ENCODE measurements at places on chromosomes 2 and 18.

DNA sequence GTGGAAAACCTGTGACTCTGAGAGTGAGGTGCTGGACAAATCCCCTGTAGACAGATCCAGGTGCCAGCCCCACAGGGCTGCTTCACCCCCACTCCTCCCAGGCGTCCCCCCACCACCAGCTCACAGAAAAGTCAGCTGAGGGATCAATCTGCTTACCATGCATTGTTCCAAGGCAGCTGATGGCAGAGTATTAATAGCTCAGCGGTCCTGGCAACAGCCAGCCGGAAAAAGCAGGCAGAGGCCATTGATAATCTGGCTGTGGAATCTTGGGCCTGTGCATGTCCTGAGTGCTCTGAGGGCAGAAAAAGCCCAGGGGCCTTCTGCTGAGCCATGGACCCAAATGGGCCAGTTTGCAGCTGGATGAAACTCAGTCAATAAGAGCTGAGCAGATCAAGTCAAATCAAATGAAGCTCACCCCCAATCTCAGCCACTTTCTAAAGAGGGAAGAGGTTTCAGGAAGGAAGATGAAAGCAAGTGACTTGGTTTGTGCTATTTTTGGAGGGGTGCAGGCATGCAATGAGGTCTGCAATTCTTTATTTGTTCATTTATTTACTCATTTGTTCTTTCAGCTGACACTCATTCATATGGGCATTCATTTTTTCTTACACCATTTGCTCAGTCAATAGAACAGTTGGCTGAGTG lies 63.4 kb downstream of the GYPC start:
- no peak for DNase-seq

DNA sequence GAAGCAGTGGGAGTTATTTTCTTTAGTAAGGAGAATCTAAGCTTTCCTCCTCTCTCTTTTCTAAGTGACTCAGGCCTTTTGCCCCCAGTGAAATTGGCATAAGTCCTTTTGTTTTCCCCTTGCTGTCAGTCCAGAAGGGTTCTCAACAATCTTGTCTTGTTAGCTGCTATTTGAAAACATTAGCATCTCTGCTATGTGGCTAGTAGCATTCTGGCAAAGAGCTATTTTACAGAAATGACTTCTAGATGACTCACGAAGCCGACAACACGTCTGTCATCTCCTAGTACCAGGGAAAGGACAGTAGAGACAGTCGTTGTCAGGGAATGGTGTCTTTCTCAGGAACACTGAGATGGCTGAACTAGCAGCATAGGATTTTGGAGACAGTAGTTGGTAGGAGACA lies 14.7 kb downstream of the SMARCAL1 start:
- no peak for DNase-seq

GRCh38 chr2:173968551-173968950 lies 3.4 kb upstream of the SP3 start:
- no peak for DNase-seq

- no peak for DNase-seq
Measured at GRCh38 chr2:223941579-223942277, 3.4 kb downstream of the WDFY1 start.

DNA sequence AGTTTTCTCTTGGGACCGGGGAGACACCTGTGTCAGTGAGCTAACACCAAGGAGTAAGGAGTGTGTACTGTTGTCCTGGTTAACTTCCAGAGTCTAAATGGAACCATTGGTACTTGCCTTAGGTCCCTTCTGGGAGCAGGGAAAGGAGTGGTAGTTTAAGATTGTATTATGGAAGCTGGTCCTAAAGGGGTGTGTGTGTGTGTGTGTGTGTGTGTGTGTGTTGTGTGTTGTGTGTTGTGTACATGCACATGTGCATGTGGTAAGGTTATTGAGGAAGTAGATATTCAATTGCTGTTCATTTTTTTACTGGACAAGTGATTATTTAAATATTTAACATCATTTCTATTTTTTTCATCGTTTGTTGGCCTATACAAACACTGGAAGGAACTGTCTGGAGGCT lies 1.4 kb downstream of the APLF start:
- DNase-seq: no peak

DNA sequence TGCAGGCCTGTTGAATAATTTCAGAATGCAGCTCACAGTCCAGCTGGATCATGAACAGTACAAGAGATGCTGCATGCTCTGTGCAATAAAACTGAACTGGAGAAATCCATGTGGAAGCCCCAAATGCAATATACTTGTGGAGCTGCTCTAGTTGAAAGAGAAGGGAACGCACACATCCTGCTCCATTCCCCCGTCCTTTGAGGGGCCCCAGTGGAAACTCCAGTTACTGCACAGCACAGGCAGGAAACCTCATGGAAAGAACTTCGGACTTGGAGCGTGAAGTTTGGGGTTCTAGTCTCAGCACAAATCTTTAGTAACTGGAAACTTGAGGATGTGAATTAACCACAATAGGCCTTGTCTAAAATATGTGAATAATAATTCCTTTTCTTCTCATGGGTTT lies 73.2 kb downstream of the PLA2R1 start:
- no peak for DNase-seq

DNA sequence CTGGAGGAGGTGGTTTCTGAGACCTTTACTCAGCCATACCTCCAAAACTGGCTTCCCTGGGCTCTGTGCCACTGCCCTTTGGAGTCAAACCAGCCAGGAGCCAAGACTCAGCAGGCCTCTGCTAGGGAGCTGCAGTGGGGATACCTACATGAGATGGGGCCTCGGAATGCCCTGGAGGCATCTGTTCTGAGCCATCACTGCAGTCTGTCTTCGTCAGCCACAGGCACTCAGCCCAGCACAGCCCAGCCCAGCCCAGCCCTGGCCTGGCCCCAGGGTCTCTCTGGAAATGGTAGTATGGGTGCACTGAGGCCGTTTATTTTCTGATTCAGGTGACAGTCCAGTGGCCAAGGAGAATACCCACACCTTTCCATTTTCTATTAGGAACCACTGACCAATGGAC lies 209.8 kb downstream of the CELF4 start:
- DNase-seq: no peak

DNA sequence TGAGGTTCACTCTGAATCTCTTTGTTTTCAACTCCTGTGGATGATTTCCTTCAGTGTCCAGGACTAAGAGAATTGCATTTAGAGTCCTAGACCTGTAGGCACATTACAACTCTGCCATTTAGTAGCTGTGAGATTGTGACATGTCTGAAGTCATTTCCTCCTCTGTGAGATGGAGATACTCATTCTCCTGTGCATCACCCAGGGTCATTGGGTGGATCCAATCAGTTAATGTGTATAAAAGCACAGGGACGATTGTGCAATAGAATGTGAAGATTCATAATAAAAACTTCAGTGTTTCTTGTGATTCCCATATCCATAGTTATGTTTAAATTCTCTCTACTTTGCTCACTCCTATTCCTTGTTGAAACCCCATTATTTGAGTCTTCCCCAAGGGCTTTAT lies 113.6 kb downstream of the DIS3L2 start:
- no peak for DNase-seq

DNA sequence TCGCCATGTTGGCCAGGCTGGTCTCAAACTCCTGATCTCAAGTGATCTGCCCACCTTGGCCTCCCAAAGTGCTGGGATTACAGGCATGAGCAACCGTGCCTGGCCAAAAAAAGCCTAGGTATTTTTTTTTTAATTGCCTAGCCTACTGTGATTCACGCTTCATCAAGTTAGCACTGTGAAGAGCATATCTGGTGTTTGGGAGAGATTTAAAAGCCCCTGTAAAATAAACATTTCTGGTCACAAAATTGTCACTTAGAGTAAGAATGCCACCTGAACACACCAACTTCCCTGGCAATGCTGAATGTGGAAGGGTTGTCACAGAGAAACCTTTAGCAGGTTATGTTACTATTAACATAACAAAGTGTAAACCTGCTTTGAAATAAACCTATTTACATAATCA lies 39.7 kb upstream of the CHAC2 start:
- no peak for DNase-seq

GRCh38 chr18:26981360-26982082 lies 116.0 kb upstream of the AQP4 start:
- DNase-seq: peak; percentile 79

DNA sequence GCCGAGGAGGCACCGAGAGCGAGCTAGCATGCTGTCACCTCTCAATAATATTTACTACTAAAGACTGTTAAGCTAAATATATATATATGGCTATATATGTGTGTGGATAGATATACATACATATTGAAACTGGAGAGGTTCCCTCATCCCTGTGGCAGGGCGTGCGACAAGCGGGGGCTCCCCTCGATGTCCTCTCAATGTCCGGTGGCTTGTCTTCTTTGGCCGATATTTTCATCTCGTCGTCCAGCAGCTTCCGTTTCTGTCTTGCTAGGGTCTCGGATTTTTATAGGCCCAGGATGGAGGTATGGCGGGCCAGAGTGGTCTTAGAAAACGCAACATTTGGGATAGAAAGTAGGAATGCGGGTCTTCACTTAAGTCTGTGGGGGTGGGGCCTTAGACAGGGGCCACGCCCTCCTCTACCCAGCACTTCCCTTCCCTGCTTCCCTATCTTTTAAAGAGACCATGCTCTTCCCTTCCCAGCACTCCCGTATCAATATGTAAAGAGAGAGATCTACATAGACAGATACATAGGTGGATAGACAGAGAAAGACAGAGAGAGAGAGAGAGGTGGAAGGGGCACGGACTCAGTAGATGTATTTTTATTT lies 866.8 kb downstream of the DSC3 start:
- no peak for DNase-seq

DNA sequence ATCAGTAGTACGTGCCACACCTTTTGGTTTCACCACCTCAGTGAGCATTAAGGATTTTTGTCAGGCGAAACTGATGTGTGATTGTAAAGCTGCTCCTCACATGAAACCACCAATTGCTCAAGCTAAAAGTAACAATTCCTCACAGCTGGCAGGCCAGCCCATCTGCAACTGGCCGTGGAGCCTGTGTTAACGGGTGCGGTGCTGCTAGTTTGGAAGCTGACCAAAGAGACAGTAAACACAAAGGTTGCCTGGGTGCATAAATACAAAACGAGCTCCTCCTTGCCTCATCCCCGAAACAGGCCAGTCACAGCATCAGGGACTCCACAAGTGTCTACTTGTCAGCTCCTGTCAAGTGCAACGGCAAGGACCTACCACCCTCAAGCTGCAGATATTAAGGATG lies 32.0 kb downstream of the LGALSL start:
- DNase-seq: no peak

- no peak for DNase-seq
Measured at GRCh38 chr2:32009516-32010256, 1.1 kb downstream of the MEMO1 start.

DNA sequence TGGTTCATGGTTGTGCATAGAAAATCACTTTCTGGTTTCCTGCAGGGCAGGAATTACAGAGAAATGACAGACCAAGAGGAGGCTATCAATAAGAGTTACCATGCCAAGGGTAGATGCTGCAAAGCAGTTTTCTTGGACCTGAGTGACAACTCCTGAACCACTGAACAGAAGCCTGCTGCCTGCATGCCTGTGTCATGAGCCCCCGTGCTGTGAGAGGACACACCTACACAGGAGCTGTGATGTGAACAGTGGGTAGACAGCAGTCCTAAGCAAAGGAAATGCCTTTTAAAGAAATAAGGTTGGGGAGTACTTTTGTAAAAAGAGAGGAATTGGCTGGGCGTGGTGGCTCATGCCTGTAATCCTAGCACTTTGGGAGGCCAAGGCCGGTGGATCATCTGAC lies 54.2 kb upstream of the CREB1 start:
- no peak for DNase-seq

GRCh38 chr2:240557808-240558207 lies at the start of gene ANKMY1:
Gene ANKMY1, minus strand, starts transcription at chr2:240557988. Its CDS starts 653 bp downstream, at chr2:240557335.
- no peak for DNase-seq

GRCh38 chr2:100053087-100053885 lies 89.1 kb downstream of the AFF3 start:
- no peak for DNase-seq

DNA sequence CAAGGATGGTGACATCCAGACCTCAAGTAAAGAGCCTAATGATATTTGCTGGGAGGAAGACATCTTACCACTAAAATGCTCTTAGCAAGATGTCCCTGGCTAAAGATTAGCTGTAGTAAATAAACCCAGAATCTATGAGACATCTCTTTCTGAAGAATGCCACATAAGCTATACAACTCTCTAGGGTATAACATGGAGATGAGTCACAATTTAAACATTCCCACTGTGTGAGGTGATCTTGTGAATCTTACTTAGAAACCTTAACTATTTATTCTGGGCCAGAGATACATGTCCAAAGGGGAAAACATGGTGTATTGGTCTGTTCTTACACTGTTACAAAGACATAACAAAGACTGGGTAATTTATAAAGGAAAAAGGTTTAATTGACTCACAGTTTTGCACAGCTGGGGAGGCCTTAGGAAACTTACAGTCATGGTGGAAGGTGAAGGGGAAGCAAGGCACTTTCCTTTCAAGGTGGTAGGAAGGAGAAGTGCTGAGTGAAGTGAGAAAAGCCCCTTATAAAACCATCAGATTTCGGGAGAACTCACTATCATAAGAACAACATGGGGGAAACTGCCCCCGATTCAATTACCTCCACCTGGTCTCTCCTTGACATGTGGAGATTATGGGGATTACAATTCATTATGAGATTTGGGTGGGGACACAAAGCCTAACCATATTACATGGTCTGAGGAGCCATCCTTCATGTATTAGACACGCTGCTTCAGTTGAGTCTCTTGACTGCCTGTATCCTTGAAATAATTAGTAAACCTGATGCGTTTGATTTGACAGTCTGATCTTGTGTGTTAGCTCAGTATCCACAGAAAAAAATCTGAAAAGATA lies 17.1 kb downstream of the KRCC1 start:
- no peak for DNase-seq

DNA sequence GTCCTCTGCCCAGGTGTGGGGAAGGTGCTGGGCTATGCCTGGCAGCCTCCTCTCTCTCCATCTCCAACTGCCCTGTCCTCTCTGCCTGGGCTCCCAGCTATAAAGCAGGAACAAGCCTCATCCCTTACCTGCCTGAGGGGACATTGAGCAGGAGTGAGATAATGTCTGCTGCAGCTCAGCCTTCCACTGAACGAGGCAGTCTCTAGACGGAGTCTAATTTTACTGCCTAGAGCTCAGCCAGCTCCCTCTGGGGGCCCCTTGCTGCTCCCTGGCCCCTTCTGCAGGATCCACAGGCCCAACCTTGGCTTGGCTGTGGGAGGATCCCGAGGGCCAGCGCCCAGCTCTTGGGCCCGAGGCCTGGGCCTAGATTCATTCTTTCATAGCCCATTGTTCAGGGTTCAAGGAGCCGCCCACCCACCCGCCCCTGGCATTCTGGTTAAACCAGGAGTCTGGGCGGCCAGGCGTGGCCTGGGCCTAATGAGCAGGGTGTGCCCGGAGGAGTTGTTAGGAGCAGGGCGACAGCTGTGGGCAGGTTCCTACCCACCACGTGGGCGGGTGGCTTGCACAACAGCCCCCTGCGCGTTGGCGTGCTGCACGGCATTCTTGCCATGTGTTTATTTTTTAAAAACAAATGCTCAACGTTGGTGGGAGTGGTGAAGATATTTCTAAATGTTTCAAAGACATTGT lies 44.6 kb downstream of the FOSL2 start:
- no peak for DNase-seq
